ENCODE measurements at places on chromosomes 11 and 22. TPM values are rescaled to one million over a fixed set of nuclear protein-coding genes. Genes with fewer than 3 reads are reported as not detected.

DNA sequence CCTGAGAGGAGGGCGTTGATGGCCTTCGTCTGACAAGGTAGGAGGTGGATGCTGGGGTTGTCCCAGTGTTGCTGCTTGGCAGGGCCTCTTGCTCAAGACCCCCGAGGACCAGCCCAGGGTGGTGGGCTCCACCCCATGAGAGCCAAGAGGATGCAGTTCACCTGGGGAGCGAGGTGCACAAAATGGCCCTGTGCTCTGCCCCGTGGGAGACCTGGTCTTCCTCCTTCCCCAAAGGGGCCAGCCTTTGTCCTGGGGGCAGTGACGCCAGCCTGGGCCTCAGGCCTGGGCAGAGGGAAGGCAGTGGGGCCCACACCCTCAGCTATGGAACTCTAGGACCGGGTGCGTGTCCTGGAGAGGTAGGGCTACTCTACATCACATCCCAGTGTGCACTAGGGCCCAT is 1233.3 kb downstream of the TBC1D22A start:
- peaks cover 54% of the 10 kb centered on the region for H3K27me3 ChIP-seq
- no peak for DNase-seq
- H3K27ac ChIP-seq, result no peak overlapping the region
- no peak overlapping the region for H3K4me3 ChIP-seq
- no peaks in the 10 kb centered on the region for H3K36me3 ChIP-seq
- H3K4me1 ChIP-seq, result no peaks in the 10 kb centered on the region

DNA sequence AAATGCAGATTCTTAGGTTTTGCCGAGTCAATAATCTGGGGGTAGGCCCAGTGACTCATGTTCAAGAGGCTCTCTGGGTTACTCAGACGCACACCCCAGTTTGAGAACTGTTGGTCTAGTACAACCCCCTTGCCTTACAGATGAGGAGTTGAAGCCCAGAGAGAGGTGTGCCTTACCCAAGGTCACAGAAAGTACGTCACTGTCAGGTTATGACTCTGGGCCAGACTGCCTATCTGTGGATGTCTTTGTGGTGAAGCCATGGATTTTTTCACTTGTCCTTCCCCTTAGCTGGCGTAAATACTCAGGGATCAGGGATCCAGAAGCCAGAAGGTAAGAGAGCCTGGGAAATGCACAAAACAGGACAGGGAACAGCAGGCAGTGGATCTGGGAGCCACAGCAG is 25.2 kb upstream of the NECTIN1 start:
- H3K4me3 ChIP-seq, result no peak overlapping the region
- H3K4me1 ChIP-seq, result peaks cover 8% of the 10 kb centered on the region
- H3K27me3 ChIP-seq, result peaks cover 2% of the 10 kb centered on the region
- H3K27ac ChIP-seq, result no peak overlapping the region

DNA sequence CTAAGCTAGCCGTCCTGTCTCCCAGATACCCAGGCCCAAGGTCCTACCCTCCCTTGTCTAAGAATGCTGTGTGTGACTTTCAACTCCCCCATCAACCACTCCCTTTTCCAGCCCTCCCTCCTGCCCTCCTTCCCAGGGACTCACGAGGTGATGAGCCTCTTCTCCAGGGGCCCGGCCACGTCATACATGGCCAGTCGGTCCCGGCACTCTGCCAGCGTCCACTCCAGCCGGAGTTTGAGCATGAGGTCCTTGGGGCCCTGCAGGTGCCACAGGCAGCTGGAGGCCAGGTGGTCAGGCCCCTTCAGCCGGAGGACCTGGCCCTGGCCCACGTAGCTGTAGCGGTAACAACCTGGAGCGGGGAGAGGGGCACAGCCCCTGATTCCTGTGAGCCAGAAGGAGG is 20.1 kb downstream of the TMPRSS6 start:
- no peaks in the 10 kb centered on the region for H3K36me3 ChIP-seq
- H3K4me3 ChIP-seq, result no peak overlapping the region
- no peak overlapping the region for H3K27ac ChIP-seq
- H3K4me1 ChIP-seq, result no peaks in the 10 kb centered on the region

DNA sequence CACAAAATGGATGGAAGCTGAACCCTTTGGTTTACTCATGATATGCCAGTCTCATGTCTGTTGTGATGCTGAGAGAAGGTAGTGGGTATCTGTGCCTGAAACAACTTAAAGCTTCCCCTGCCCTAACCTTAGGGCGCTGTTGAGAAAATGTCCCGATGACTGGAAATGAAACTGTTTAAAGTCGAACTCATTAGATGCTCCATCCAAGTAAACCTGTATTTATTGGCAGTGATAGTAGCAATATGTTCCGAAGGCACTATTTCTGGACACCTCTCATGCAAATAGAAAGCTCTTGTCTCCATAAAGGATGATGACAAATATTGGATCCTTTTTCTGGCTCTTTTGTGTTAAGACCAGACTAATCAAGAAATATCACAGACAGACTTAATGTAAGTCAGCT is 86.2 kb downstream of the GRAMD1B start:
- no peak overlapping the region for H3K27ac ChIP-seq
- no peak for DNase-seq
- H3K4me1 ChIP-seq, result peaks cover 22% of the 10 kb centered on the region
- H3K36me3 ChIP-seq, result no peaks in the 10 kb centered on the region
- H3K27me3 ChIP-seq, result no peaks in the 10 kb centered on the region

GRCh38 chr11:56967726-56968125 is 21.0 kb upstream of the OR5AK2 start:
- H3K4me1 ChIP-seq, result no peaks in the 10 kb centered on the region
- no peaks in the 10 kb centered on the region for H3K27me3 ChIP-seq
- H3K36me3 ChIP-seq, result no peaks in the 10 kb centered on the region
- H3K4me3 ChIP-seq, result no peak overlapping the region
- H3K27ac ChIP-seq, result no peak overlapping the region

DNA sequence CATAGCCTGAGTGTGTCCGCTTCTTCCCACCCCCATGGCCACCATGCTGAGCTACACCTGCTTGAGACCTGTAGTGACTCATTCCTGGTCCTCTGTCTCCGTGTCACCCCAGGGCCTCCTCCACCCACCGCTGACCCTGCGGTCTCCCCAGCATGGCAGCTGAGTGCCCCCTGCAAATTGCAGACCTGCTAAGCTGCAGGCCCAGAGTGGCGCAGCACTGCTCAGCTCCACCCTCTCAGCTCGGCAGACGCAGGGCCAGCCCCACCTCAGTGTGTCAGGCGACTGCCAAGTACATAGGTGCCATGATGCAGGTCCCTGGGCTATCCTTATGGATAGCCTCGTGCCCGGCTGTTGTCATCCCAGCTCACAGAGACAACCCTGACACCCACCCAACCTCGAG is 13.1 kb downstream of the MS4A15 start:
- peaks cover under 1% of the 10 kb centered on the region for H3K4me1 ChIP-seq
- peaks cover 89% of the 10 kb centered on the region for H3K27me3 ChIP-seq
- H3K36me3 ChIP-seq, result no peaks in the 10 kb centered on the region
- no peak for DNase-seq
- no peak overlapping the region for H3K4me3 ChIP-seq

DNA sequence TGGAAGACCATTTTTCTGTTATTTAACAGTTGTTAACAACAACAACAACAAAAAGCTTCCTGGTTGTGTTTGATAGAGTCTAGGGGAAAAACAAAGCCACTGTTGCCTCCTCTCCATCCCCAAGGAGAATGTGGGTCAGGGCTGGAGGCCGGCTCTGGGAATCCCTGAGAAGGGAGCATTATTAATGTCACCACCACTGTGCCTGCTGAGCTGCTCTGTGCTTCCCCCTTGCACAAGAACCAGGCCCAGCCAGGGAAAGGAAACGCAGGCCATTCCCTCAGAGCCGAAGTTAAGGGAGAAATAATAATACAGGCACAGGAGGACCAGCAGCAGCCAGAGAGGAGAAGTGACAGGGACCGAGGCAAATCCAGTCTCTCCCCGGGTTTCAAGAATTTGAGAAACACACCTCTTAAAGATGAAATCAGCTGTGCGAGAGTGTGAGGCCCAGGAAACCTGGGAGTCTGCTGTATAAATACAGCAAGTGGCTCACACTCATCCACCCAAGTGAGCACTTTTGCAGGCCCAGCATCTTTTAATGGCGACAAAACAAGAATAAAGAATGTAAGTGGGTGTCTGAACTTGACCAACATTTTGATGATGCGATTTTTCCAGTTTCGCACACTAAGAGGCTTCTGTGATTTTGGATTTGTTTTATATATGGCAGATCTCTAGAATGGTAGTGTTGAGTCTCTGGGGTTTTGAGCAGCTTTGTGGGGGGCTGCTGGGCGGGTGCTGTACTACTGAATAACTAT is 539.2 kb downstream of the NTM start:
- no peaks in the 10 kb centered on the region for H3K36me3 ChIP-seq
- H3K4me1 ChIP-seq, result peaks cover 12% of the 10 kb centered on the region
- H3K4me3 ChIP-seq, result peak overlapping the region; percentile 63
- peaks cover 99% of the 10 kb centered on the region for H3K27me3 ChIP-seq
- H3K27ac ChIP-seq, result no peak overlapping the region

DNA sequence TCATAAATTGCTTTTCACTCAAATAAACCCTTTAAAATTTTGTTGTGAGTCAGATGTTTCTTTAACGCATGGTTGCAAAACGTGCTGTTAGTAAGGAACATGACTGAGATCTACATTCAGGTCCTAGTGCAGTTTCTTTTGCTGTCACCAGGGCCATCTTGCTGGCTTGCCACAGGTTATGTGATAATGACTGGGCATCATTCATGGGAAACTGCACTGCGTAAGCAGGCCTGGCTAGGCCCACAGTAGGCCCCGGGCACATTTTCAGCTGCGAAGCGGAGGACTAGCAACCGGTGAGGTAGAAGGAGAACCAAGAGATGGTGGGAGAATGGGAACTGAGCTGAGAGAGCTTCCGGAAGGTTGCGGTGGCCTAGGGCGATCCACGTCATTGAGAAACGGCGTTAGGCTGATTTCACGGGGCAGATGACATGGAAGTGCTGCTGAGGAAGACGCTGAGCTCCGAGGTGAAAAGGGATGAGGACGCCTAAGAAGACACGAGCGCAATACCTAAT is 3.2 kb upstream of the KLHDC7B start:
- DNase-seq, result no peak
- peaks cover 43% of the 10 kb centered on the region for H3K27me3 ChIP-seq
- H3K27ac ChIP-seq, result no peak overlapping the region
- H3K36me3 ChIP-seq, result no peaks in the 10 kb centered on the region
- peaks cover 32% of the 10 kb centered on the region for H3K4me1 ChIP-seq

GRCh38 chr11:14784230-14784629 is 107.8 kb downstream of the CYP2R1 start:
- no peak for DNase-seq
- peaks cover 4% of the 10 kb centered on the region for H3K4me1 ChIP-seq
- no peaks in the 10 kb centered on the region for H3K27me3 ChIP-seq
- H3K4me3 ChIP-seq, result no peak overlapping the region
- H3K36me3 ChIP-seq, result no peaks in the 10 kb centered on the region

DNA sequence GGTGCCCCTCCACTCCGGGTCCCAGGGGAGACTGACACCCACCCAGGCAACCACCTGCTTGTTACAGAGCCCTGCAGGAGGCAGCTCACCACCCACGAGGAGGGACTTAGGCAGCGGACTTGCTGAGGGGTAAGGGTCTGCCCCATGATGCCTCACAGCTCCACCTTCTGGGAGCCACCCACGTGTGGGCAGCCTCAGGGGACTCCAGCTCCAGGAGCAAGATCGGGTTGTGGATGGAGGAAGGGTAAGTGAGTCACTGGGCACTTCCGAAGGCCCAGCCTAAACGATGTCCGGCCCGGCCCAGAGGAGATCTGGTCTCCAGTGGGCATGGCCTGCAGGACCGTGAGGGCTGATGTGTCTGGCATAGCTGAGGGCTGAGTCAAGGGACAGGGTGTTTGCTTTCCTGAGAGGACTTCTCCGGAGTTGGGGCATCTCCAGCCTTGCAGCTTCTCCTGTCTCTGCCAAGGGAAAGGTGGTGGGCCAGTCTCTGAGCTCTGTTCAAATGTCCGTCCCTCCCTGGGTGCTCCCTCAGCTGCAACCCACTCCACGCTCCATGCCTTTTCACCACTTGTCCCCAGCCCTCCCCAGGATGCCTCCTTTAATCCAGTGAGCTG is 32.3 kb upstream of the P2RY2 start:
- peak overlapping the region; percentile 21 for H3K27ac ChIP-seq
- no peak overlapping the region for H3K4me3 ChIP-seq
- H3K36me3 ChIP-seq, result no peaks in the 10 kb centered on the region

DNA sequence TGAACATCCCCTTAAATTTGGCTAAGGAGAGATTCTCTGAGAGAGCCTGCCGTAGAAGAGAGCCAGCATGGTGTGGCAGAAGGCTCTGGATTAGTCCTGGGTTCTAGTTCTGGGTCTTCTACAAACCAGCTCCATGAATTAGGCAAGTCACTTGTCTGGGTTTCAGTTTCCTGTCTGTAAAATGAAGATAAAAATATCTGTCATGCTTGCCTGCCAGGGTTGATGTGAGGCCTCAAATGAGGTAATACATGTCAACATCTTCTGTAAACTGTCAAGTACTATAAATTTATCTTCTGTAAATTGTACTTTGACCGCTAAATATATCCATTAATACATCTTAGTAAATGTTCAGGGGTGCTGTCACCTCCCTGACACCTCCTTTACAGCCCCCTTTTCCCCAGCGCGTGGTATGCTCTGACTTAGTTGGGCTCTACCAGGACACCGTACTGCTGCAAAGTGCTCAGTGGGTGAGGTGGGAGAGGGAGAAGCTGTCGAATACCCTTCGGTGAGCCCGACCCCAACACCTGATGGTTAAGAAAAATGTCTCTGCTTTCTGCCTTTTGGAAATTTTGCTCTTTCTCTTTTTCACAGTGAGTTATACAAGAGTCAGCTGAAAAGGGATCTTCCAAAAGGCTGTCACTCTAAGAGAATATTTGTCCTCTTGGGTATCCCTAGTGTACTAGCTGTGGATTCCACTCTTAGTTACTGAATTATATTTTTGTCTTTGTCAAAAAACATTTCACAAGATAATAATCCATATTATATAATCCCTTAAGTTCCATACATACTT is 15.0 kb downstream of the RBX1 start:
- peak overlapping the region; percentile 41 for H3K27ac ChIP-seq
- H3K4me1 ChIP-seq, result peaks cover 42% of the 10 kb centered on the region
- no peak for DNase-seq
- no peaks in the 10 kb centered on the region for H3K27me3 ChIP-seq

- H3K4me3 ChIP-seq, result peak overlapping the region; percentile 98
- peaks cover 95% of the 10 kb centered on the region for H3K4me1 ChIP-seq
- H3K27ac ChIP-seq, result peak overlapping the region; percentile 100
- DNase-seq, result no peak
Observed at GRCh38 chr11:33263549-33263948, 6.4 kb downstream of the HIPK3 start.

DGCR6 gene
- 13.9 TPM for total RNA-seq

TUBA8 gene
- total RNA-seq, result 253 TPM

NPAS4 gene
- total RNA-seq, result not detected

DNAJB13 gene
- total RNA-seq, result not detected

GRM5 gene
- total RNA-seq, result not detected

RFPL3 gene
- total RNA-seq, result not detected
